GM23248 (cell line): ENCODE measurements at places on chromosomes 11 and 22.

DNA sequence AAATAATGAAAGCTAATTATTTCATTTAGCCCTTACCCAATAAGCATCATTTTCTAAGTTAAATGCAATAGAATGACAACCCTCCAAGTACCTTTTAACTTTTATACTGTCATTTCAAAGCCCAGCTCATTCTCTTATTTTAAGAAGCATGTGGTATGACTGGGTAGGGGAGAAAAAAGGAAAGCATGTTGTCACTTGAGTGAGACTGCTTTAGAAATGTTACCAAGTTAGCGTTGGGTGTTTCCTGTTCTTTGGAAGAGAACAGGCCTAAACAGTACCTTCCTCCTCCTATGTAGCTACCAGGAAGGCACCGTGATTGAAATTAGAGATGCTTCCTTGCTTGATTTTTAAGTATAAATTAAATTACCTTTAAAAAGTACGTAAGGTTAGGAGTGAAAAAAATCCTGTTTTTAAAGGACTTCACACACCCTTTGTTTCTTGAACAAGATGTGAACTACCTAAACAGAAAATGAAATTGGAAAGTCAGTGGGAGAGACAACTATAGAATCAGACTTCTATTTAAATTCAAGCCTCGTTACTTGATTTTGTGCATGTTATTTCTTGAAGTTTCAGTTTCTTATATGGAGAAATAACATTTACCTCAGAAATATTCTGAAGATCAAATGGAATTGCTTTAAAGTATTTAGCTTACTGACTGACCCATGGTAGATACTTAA, 741 bp upstream of the CNTF start:
- no peak for DNase-seq

GRCh38 chr11:111851636-111852035, 19.7 kb downstream of the ALG9 start:
- peak; percentile 54 for DNase-seq

GRCh38 chr11:73085189-73085875, 56.8 kb downstream of the FCHSD2 start:
- DNase-seq = peak; percentile 43

- no peak for DNase-seq
These were observed 9.0 kb upstream of the FTH1 start for GRCh38 chr11:61976420-61976800.

DNA sequence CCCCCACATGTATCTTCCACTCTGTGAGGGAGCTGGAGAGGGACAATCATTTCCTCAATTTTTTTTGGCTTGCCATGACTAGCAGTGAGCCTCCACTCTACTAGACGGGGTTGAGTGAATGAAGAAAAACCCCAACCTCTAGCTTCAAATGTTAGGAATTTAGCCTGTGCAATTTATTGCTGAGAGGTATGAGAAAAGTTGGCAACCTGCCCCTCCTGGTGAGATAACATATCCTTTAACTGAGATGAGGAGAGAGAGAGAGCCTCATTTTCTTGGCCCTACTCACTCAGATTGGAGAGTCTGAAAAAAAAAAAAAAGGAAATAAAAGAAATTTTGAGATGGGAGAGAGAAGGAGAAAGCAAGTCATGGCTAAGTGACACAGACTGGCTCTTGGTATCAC, 218.2 kb upstream of the CARD18 start:
- peak; percentile 8 for DNase-seq

GRCh38 chr11:40306938-40307548, 1152.4 kb downstream of the LRRC4C start:
- peak; percentile 59 for DNase-seq

GRCh38 chr11:75453916-75454655, 21.1 kb upstream of the KLHL35 start:
- DNase-seq = peak; percentile 73

DNA sequence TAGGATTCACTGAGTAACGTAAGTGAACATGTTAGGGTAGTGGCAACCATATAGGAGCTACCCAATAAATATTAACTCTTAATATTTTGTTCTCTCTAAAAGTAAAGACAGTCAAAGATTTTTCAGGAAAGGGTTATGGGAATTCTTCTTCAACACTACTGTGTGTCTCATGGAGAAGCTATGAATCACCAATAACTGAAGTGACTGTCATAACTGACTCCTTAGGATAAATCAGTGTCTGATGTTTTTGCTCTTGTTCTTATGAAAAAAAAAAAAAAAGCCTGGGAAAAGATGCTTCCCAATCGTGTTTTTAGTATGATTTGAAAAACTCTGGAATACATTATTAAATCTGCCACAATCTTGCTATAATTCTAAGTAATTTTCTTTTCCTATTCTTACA, 111.2 kb upstream of the CEP126 start:
- DNase-seq = peak; percentile 12

- no peak for DNase-seq
These were observed 10.7 kb upstream of the SIPA1 start for GRCh38 chr11:65627202-65627601.

GRCh38 chr11:11409224-11409623, 56.2 kb upstream of the CSNK2A3 start:
- no peak for DNase-seq

DNA sequence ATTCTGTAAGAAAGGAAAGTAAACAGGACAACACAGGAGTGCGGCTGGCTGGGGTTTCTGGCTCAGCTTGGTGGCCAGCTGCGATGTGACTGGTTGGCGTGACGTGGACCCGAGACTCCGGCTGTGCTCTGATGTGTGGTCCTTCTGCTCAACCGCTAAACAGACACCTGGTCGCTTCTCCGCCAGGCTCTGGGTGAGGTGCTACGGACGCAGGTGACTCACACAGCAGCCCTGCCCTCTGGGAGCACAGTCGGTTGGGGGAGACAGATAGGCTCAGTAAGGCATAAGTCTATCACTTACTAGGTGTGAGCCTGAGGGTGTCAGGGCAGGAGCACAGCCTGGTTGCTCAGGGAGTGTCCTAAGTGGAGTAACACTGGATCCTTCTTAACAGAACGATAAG, 8.2 kb downstream of the RTL6 start:
- DNase-seq = no peak

DNA sequence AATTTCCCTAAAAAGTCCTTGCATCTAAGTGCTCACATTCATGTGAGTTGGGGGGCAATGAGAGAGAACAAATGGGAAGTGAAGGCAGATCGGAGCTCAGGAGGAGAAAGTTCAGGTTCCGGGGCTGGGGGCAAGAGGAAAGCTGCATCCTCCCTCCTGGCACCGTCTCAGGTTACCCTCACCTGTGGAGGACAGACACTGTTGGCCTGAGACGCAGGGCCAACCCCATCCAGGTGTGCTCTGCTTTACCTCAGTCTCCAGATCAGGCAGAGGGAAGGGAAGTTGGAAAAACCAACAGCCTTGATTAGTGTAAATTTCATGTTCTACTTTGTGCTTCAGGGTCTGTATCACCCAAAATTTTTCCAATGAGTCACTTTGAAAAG, 146.9 kb downstream of the TRIM29 start:
- no peak for DNase-seq

- peak; percentile 55 for DNase-seq
These were observed 682 bp downstream of the LARGE1 start for GRCh38 chr22:33919391-33920196.

- DNase-seq = peak; percentile 84
These were observed 346 bp downstream of the FJX1 start for GRCh38 chr11:35618497-35619115.

DNA sequence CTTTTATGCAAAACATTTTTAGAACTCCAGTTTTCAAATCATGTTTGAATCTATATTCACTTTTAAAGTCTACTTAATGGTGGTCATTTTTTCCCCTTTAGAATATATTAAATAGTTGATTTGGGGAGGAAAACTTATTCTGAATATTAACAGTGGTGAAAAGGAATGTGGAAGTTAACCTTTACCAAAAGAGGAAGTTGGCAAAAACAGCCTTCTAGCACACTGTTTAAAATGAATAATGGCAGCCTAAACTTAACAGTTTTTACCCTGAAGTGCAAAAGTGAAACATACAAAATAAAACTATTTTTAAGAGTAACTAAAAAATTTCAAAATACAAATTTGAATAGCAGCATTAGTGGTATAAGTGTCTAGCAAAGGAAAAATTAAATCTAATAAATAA, 86.4 kb downstream of the GRK3 start:
- no peak for DNase-seq

DNA sequence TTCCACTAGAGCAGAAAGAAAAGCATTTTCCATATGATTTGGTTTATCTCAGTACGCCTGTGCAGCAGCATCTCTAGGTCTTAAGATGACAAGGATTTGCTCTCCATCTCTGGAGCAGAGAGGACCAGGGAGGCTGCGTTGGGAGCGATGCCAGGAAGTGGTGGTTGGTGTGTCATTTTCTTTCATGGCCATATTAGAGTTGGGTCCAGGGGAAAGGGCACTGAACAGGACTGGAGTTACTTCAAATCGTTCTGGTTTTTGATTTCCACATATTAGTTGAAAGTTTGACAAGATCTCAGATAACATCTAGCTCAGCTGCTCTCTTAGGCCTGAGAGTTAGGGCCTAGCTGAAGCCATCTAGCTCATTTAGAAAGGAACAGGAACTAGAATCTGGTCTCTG, 157.7 kb downstream of the ADAMTS15 start:
- peak; percentile 13 for DNase-seq

DNA sequence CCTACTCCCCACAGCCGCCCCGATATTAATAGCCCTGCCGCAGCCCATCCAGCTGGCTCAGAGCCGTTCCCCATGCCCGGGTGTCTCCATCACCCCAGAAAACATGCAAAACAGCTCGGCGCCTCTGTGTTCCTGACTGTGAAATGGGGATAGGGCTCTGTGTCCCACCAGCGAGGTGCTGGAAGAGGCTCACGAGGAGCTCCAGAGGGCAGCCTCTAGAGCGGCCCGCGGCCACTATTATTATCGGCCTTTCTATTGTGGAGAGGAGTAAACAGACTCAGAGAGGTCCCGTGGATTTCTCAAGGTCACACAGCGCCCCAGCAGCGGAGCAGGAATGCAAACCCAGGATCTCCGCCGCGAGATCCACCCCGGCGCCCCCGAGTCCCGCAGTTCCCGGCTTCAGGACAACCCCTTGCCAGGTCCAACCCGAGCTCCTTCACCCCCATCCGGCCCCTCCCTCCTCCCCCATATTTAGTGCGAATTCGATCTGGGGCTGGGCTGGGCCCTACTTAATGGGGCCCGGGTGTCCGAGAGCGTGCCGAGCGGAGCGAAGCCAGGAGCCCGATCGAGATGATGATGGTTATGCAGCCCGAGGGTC, at the start of gene ACTN3:
ACTN3 (plus strand) TSS at position 536 of the 598 bp plus-strand sequence; CDS start at position 571, 35 bp downstream.
- peak; percentile 36 for DNase-seq

- DNase-seq = peak; percentile 88
These were observed 107.7 kb upstream of the CLMP start for GRCh38 chr11:123302751-123303195.
